Bronchial smooth muscle cell (primary cell): ENCODE measurements at places on chromosomes 1 and 21. TPM values are rescaled to one million over a fixed set of nuclear protein-coding genes. Genes with fewer than 3 reads are reported as not detected.

The HPCAL4 gene
- under 0.01 TPM in 1 of 2 replicates, not detected in the other for total RNA-seq

The LRRC3 gene
- under 0.01 TPM in 2 replicates for total RNA-seq

The SH3BGRL3 gene
- total RNA-seq, result 31.1 and 52.8 TPM in 2 replicates

The KLHDC9 gene
- 2.0 and 2.3 TPM in 2 replicates for total RNA-seq

The IKBKE gene
- total RNA-seq, result 13.1 and 16.7 TPM in 2 replicates

The ARL8A gene
- total RNA-seq, result 11.8 and 13.5 TPM in 2 replicates

The CCDC17 gene
- 0.77 and 0.79 TPM in 2 replicates for total RNA-seq

The LRRC53 gene
- total RNA-seq, result not detected in 2 replicates

The CDA gene
- 0.63 TPM in 1 of 2 replicates, not detected in the other for total RNA-seq

The CENPL gene
- 3.9 and 8.4 TPM in 2 replicates for total RNA-seq

The LCE1C gene
- total RNA-seq, result not detected in 2 replicates

The SLC44A3 gene
- 1.2 and 1.7 TPM in 2 replicates for total RNA-seq

The PGLYRP3 gene
- total RNA-seq, result not detected in 2 replicates

The ZNF695 gene
- 1.1 and 1.3 TPM in 2 replicates for total RNA-seq

The SPATA46 gene
- total RNA-seq, result not detected in 2 replicates

The ADARB1 gene
- 2.0 and 5.9 TPM in 2 replicates for total RNA-seq

The GPR52 gene
- 0.43 and 0.63 TPM in 2 replicates for total RNA-seq

The ELF3 gene
- total RNA-seq, result under 0.01 and 0.17 TPM in 2 replicates

The ZNF326 gene
- 5.3 and 6.1 TPM in 2 replicates for total RNA-seq

The TLCD4 gene
- total RNA-seq, result under 0.01 and 0.16 TPM in 2 replicates

The SDF4 gene
- 136 and 144 TPM in 2 replicates for total RNA-seq

The ACTN2 gene
- total RNA-seq, result under 0.01 TPM in 1 of 2 replicates, not detected in the other

The FRRS1 gene
- total RNA-seq, result 67.6 and 77.8 TPM in 2 replicates

The ADCY10 gene
- 0.16 and 0.17 TPM in 2 replicates for total RNA-seq

The FCRL5 gene
- not detected in 2 replicates for total RNA-seq

The TGFB2 gene
- total RNA-seq, result 3.7 and 14.3 TPM in 2 replicates

The AP4B1 gene
- total RNA-seq, result 13.9 and 14.2 TPM in 2 replicates

The C1orf53 gene
- 3.4 and 7.3 TPM in 2 replicates for total RNA-seq

The SPRR2B gene
- not detected in 2 replicates for total RNA-seq

The AVPR1B gene
- not detected in 2 replicates for total RNA-seq

The STYXL2 gene
- total RNA-seq, result not detected in 2 replicates

The CA6 gene
- not detected in 2 replicates for total RNA-seq

The ANGPTL3 gene
- not detected in 2 replicates for total RNA-seq

The NOC2L gene
- 74.6 and 75.0 TPM in 2 replicates for total RNA-seq

The THEM5 gene
- not detected in 2 replicates for total RNA-seq

The DNAJC6 gene
- 0.09 and 0.16 TPM in 2 replicates for total RNA-seq

The KRTAP13-2 gene
- total RNA-seq, result not detected in 2 replicates

The CDC42SE1 gene
- total RNA-seq, result 23.6 and 24.7 TPM in 2 replicates
